ENCODE measurements at places on chromosomes 11 and 22.

GRCh38 chr11:10447445-10447844, 7.6 kb upstream of the AMPD3 start:
- DNase-seq: no peak

DNA sequence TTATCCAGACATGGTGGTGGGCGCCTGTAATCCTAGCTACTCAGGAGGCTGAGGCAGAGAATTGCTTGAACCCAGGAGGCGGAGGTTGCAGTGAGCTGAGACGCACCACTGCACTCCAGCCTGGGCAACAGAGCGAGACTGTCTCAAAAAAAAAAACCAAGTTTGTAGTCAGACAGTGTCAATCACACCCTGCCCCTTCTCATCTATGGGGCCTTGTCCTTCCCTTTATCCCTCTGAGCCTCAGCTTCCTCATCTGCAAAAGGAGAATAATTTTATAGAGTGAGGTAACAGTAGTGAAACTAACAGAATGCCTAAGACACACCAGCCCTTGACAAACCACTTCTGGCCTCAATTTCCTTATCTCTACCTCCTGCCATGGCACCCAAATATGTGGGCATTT, 10.7 kb downstream of the BCL9L start:
- no peak for DNase-seq

GRCh38 chr11:113460469-113460868, 14.7 kb downstream of the DRD2 start:
- no peak for DNase-seq

DNA sequence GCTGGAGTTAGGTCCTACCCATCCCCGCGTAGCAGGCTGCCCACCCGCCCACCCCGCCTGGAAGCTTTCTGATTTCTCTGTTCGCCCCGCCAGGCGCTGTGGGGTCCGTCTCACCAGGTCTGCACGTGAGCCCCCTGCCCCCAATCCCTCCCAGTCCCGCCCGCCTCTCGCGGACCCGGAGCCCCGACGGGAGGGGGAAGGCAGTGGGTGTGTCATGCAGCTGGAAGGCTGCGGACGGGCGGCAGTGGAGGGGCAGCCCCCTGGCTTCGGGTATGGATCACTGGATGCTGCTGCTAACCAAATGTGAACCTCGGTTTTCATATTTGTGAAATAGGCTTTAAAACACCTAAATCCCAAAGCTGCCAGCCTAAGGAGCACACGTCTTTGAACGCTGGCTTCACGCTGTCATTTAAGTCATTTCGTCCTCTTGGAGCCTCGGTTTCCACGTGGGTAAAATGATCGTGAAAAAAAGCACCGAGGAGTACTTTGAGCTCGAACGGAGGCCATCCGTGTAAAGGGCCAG, 568 bp upstream of the BIK start:
- no peak for DNase-seq

DNA sequence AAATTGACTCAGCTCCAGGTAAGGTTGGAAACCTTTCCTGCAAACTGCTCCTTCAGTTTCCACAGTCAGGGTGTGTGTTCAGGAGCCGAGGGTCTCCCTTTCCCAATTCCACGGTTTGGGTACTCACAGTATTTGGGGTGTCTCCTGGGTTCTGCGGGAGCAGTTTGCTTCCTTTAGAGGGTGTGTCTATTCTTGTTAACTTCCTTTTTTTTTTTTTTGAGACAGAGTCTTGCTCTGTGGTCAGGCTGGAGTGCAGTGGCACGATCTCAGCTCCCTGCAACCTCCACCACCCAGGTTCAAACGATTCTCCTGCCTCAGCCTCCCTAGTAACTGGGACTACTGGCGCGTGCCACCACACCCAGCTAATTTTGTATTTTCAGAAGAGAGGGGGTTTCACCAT, 251.4 kb downstream of the LUZP2 start:
- DNase-seq: no peak

GRCh38 chr11:3609416-3610265, 32.2 kb downstream of the ART5 start:
- DNase-seq: no peak

- no peak for DNase-seq
Observed at GRCh38 chr11:78768345-78768744, 193.7 kb upstream of the NARS2 start.

DNA sequence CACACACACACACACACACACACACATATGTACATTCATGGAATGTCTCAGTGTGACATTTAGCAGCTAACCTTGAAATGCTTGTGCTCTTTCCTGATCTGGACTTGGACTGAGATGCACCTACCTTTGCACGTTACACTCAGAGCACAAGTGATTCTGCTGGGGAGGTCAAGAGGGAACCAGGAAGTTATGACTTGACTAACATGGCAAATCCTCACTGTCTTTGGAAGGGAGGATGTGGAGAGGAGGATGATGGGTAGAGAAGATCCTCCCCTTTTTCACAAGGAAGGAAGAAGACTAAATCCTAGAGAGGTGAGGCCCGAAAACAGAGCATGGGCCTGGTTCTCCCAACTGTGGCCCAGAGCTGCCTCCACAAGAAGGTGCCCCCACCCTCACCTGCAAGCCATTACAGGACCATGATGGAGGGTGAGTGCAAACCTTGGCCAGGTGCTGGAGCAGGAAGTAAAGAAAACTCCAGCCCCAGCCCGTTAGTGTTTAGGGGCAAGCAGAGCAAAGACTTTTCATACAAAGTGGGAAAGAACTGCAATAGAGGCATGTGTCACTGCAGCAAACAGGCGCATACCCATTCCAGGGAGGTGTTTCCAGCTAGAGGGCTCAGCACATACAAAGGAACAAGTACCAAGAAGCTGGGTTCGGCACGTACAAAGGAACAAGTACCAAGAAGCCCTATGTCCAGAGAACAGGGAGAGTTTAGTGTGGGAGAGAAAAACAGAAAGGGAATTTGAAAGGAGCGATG, 26.4 kb downstream of the SCN4B start:
- DNase-seq: no peak

DNA sequence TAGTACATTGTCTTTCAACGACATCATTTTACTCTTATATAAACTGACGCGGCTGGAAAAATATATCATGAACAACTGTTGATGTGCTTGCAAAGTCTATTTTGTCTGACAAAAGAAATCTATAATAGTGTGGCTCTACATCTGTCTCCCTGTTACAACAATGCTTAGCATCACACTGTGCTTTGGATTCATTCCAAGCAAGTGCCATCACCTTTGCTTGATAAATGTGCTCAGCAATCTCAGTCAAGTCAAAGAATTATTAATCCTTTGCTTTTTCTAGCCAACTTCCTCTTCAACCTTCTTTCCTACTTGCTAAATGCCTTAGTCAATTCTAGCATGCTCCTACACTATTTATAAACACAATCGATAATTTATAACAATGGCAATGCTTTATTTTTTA, 140.5 kb downstream of the FCHSD2 start:
- no peak for DNase-seq

- no peak for DNase-seq
Observed at GRCh38 chr11:128509621-128510389, 77.6 kb downstream of the ETS1 start.

GRCh38 chr22:20211997-20212753, 55.9 kb downstream of the RTN4R start:
- no peak for DNase-seq

Measured in activated CD4-positive, alpha-beta T cell treated with anti-CD3 and anti-CD28 coated beads for 24 hours (primary cell).